ENCODE measurements at places on chromosomes 5 and 9.

DNA sequence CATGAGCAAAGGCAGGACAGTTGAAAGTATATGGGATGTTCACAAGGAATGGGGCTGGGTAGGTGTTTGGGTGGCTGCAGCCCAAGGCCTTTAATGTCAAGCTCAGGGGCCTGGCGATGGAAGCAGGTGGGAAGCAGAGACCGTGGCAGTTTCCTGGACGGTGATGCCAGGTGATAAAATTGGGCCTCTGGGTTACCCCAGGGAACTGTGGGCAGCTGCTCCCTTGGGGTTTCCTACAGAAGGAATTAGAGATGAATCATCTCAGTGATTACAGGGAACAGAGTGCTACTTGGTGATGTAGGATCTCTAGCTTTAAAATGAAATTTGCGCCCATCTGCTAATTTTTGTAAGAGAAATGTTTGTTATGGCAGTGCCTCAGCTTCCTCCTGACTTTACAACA, 39.2 kb downstream of the TSTD2 start:
- DNase-seq, result no peak

- DNase-seq, result peak; percentile 41
Observed at GRCh38 chr5:159316519-159317383, 13.5 kb downstream of the IL12B start.

DNA sequence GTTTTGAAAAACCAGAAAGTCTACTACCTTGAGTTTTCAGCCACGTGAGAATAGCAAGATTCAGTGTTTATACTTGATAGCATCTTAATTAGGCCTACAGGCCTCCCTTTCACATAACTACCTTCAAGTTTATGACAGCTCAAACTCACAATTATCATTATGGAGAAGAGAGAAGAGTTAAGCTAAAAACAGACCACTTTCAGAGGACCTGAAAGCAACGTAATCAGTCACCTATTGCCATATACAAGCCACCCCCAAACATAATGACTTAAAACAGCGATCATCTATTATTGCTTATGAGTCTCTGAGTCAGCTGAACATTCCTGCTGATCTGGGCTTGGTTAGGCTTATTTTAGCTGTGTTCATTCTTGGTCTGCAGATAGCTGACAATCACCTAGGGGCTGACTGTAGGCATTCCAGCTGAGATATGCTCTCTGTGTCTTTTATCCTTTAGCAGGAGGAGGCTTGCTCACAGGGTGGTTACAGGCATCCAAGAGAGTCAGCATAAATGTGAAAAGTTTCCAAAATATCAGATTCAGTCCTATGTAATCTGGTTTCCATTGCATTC, 130.9 kb downstream of the COX7C start:
- DNase-seq, result no peak

DNA sequence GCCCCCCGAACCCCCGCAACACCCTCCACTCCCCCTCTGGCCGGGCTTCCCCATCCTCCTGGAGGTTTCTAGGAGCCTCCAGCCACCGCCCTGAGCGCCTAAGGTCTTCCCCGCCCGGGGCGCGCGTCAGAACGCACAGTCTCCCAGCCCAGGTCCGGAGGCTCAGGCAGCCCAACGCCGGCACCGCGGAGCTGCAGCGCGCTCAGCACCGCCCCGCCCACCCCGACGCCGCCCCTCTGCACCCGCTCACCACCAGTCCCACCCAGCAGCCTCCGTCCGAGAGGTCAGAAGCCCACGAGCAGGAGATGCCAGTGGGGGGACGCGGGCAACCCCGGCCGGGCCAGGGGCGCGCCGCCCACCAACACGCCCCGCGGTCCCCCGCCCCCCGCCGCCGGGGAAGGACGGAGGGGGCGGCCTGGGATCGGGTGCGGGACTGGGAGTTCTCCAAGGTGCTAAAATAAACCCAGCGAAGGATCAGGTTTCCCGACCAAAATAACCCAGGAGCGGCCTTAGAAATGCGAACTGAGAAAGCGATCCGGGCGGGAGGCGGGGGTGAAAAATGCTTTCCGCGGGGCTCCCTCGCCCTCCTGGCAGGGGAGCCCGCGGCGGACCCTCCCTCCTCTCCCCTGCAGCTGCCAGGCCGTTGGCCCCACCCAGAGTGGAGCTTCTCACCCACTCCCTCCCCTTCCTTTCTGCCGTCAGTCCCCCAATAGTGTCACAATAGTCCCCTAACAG, 6.5 kb upstream of the FAM78A start:
- no peak for DNase-seq

DNA sequence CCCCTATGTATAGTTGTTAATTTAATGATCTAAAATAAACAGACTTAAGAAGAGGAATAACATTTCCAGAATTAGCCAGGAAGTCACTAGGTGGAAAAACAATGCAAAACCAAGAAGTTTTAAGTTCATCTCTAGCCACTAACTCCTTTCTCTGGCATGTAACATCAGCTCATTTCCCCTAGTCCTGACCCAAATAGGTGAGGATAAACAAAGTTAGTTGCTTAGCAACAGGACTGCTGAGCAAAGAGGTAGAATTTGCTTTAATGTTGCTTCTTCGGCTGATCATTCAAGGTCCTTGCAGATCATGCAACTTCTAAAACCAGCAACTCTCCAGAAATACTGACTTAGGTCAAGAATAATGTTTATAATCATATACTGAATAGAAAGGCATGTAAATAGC, 675.8 kb downstream of the CETN3 start:
- DNase-seq, result no peak

GRCh38 chr5:123297866-123298265, 125.3 kb downstream of the CEP120 start:
- DNase-seq, result no peak

DNA sequence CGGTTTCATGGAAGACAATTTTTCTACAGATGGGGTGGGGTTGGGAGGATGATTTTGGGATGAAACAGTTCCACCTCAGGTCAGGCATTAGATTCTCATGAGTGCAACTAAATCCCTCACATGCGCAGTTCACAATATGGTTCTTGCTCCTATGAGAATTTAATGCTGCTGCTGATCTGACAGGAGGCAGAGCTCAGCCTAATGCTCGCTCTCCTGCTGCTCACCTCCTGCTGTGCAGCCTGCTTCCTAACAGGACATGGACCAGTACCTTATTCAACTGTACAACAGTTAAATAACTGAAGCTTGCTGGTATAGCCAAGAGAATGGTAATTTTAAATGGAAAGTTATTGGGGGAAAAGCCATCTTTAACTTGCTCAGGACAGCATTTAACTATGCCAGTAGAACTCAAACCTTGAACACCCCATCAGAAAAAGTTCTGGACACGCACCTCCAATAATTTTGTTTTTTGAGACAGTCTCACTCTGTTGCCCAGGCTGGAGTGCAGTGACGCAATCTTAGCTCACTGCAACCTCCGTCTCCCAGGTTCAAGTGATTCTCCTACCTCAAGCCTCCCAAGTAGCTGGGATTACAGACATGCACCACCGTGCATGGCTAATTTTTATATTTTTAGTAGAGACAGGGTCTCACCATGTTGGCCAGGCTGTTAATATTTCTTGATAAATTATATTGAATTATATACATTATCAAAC, 27.7 kb downstream of the HMGCR start:
- DNase-seq, result no peak

DNA sequence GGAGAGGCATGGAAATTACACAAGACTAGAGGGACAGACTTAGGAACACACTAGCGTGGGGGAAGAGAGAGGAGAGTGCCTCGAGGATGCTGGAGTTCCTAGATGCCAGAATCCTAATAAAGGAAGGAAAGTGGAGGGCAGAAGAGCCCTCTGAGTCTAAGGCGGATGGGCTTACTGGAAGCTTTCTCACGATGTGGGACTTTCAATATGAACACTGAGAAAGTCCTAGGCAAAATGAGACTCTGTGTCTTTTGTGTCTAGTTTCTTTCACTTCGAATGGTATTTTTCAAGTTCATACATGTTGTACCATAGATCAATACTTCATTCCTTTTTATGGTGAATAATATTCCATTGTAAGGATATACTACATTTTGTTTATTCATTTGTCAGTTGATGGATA, 239.4 kb downstream of the NSG2 start:
- DNase-seq, result no peak

DNA sequence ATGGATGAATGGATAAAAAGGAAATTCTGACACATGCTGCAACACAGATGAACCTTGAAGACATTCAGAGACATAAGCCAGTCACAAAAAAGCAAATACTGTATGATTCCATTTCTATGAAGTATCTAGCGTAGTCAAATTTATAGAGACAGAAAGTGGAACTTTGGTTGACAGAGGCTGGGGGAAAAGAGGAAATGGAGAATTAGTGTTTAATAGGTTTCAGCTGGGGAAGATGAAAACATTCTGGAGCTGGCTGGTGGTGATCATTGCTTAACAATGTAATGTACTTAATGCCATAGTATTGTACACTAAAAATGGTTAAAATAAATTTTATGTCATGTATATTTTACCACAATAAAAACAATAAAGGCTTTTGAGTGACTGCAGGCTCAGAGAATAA, 24.2 kb downstream of the PPIC start:
- DNase-seq, result no peak

- DNase-seq, result no peak
Observed at GRCh38 chr5:154368041-154368800, 77.6 kb upstream of the SAP30L start.

DNA sequence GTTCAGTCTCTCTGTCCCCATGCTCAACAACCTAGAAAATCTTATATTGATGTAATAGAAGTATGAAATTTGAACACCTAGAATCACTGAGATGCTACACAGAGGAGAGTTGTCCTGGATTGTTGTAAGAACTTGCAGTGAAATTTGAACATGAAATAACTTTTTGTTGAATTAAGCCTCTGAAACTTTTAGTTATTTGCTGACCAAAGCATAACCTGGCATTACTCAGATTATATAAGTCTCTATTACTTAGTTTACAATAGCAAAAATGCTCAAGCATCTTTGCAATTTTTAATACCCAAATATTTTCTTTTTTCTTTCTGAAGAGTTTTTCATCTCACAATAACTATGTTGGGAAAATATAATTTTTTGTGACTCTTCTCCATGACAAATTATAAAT, 630.7 kb upstream of the ACO1 start:
- no peak for DNase-seq

GRCh38 chr9:135751501-135751900, 49.5 kb downstream of the KCNT1 start:
- no peak for DNase-seq

- no peak for DNase-seq
Observed at GRCh38 chr9:128917151-128917849, 3.5 kb upstream of the PHYHD1 start.

GRCh38 chr5:142474431-142475094, 149.7 kb upstream of the SPRY4 start:
- DNase-seq, result no peak

DNA sequence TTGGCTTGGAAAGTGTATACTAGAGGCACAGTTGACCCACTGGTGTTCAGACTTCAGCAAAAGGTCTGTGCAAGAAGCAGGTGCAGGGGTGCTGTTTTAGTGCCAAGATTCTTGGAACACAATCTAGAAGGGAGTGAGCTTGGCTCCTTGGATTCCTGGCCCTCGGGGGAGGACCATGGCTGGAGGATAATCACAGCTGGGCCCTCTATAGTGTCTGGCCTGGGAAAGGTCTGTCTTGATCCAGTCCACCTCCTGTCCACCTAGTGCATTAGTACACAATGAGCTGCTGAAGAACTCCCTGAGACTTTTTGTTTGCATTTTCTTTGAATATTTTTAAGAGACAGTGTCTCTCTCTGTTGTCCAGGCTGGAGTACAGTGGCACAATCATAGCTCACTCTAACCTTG, 50.4 kb upstream of the PLPP1 start:
- no peak for DNase-seq

- no peak for DNase-seq
Observed at GRCh38 chr9:122444041-122444733, 33.5 kb downstream of the OR1J1 start.

GRCh38 chr5:49953-50544, 41.9 kb upstream of the PLEKHG4B start:
- no peak for DNase-seq

DNA sequence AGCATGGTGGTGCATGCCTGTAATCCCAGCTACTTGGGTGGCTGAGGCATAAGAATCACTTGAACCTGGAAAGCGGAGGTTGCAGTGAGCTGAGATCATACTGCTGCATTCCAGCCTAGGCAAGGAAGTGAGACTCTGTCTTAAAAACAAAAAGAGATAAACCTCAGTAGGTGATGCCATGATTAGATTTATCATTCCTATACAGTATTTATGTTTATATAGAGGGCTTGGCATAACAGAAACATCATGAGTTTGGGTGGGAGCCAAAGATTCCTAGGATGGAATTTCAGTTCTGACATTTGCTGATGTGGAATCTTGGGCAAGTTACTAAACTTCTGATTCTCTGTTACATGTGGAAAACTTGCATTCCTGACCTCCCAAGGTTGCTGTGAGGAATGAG, 22.3 kb downstream of the RFK start:
- DNase-seq, result no peak

DNA sequence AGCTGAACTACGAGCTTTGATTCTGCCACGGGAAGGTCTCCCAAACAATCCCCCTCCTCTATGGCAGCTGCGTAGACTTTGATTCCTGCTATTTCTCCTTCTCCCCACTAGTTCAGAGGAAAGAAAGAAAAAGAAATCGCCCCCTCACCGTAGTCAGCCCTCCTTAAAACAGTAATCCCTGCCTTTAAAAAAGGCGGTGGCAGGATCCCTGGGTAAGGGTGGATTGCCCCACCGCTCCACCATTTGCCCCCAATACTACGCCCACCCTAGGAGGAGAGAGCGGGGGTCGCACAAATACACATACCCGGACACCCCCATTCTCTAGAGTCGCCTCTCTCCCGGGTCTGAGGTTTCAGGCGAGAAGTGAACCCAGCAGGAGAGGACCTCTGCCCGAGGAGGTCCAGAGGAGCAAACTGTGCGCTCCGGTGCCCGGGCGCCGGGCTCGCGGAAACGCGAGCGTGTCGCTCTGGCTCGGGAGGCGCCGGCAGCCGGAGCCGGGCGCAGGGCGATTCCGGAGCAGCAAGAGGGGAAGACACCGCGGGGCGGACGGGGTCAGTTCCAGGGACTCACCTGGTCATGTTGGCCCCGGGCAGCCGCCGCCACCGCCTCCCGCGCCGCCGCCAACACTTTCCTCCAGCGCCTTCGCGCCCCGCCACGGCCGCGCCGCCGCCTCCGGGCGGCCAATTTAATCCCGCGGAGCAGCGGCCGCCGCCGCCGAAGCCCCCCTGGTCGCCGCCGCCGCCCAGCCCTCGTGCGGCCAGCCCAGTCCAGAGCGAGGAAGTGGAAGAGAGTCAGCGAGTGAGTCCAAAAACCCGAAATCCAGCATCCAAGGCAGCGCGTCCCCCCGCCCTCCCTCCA, 1057.7 kb upstream of the DMAC1 start:
- DNase-seq, result no peak

DNA sequence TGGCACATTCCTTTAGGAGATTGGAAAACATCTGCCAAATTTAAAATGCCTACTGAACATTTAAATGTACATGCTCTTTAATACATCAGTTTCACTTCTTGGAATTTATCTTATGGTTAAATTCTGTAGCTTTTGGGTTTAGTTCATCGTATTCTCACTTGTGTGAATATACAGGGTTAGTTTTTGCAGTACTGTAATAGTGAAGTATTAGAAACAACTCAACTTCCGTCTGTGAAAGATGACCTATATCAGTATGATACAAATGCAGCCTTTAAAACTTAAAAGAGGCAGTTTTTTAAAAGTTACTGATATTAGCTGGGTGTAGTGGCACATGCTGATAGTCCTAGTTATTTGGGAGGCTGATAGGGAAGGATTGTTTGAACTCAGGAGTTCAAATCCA, 57.2 kb downstream of the CDC42SE2 start:
- no peak for DNase-seq

- no peak for DNase-seq
Observed at GRCh38 chr9:127347831-127348776, 48.9 kb upstream of the SLC2A8 start.

Data from CD4-positive, alpha-beta T cell treated with Interleukin-4 for 1 hour (primary cell).